HepG2 (cell line): ENCODE measurements at places on chromosomes 6 and 20. TPM values are rescaled to one million over a fixed set of nuclear protein-coding genes. Genes with fewer than 3 reads are reported as not detected.

The SMOC2 gene
- not detected in 2 replicates for total RNA-seq

- no peaks in the 10 kb centered on the region for H3K27me3 ChIP-seq
- no peaks in the 10 kb centered on the region; the same call in 2 of the 3 replicates for H3K36me3 ChIP-seq
- no peak overlapping the region; the same call in 1 of the 2 replicates for H3K4me3 ChIP-seq
- DNase-seq: no peak
These were observed 1.6 kb downstream of the SLC22A7 start for GRCh38 chr6:43299338-43300293.

DNA sequence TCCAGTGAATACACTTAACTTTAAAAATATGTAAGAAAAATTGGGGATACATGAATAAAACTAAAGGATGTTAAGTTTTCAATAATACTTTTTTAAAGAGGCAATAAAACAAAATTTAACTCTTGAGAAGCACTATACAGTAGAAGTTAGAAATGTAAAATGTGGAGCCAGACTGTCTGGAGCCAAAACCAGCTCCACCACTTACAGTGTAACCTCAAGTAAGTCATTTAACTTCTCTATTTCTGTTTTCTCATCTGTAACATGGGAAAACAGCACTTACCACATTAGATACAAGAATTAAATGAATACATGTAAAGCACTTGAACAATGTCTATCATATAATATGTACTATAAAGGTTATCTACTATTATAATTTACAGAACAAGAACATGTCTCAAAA lies 6.7 kb downstream of the ATG5 start:
- no peak overlapping the region for H3K4me3 ChIP-seq
- no peaks in the 10 kb centered on the region for H3K27me3 ChIP-seq
- no peak for DNase-seq
- peaks cover 7% of the 10 kb centered on the region for H3K36me3 ChIP-seq

DNA sequence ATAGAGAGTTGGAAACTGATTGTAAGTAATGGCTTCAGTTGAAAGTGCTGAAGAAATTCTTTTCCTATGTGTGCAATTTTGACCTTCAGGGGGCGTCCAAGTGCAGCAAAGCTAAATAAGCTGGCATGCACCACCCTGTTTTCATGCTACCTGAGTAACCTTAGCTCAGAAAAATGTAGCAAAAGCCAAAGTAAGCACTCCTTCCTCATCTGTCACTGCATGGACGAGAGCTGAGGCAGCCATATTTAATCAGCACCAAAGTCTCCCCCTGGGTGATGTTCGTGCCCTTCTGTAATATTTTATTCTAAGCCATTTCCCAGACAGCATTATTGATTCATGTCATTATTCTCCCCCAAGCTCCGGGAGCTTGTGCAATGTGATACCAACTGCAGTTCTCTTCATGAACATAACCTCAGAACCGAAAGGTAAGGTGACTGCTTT lies 123.1 kb downstream of the RPS12 start:
- H3K4me1 ChIP-seq: no peaks in the 10 kb centered on the region
- H3K4me3 ChIP-seq: no peak overlapping the region
- peak; percentile 62 for DNase-seq
- peaks cover 10% of the 10 kb centered on the region; the same call in 1 of the 3 replicates for H3K27me3 ChIP-seq
- H3K36me3 ChIP-seq: no peaks in the 10 kb centered on the region

DNA sequence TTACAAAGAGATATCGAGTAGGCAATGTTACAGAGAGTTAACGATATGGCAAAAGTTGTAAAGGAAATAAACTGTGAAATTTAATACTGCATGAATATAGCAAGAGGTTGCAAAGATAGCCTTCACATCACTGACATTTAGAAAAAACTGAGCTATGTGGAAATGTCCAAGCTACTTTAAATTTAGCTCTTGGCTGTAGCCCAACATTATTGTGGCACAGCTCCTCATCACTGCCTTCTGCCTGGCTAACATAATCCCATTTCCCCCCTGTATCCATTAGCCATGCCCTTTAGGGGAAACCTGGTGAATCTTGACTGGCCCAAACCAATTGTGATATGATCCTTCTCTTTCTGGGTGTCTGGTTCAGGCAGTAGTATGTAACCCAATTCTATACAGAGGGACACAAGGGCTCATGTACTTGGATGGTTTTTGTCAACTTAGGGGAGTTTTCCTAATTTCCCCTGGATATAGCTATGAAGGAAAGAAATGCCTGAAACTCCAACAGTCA lies 115.4 kb downstream of the PFDN4 start:
- no peak overlapping the region for H3K27ac ChIP-seq
- H3K4me3 ChIP-seq: no peak overlapping the region
- DNase-seq: no peak
- H3K36me3 ChIP-seq: no peaks in the 10 kb centered on the region
- H3K27me3 ChIP-seq: no peaks in the 10 kb centered on the region

DNA sequence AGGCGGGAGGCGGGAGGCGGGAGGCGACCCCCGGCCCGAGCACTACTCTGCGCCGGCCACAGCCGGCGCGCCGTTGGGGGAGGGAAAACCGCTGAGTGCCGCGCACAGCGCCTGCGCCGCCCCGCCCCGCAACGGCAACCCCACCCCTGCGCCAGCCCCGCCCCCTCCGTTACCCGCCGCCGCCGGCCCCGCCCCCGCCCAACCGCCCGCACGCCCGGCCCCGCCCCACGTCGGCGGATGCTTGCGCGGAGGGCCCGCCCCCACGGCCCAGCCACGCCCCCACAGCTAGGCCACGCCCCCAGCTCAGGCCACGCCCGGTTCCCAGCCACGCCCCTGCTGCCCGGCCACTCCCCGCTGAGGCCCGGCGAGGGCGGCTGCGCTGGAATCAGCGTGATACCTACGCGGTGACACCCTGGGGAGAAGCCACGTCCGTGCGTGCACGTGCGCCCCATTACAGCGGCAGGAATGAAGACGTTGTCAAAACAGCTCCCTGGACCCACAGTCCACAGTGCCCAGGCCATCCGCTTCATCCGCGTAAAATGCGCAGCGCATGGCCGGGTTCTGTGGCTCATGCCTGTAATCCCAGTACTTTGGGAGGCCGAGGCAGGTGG lies at the start of gene TCFL5:
Gene TCFL5 (minus strand): TSS at position 97 of the 611 bp plus-strand sequence. CDS start 152 bp downstream, outside the sequence.
- H3K4me1 ChIP-seq: peaks cover 44% of the 10 kb centered on the region
- H3K27me3 ChIP-seq: peaks cover 11% of the 10 kb centered on the region; the same call in 2 of the 3 replicates
- DNase-seq: peak; percentile 88
- peak within 1 kb of the TSS; percentile 20 for H3K27ac ChIP-seq
- peak within 1 kb of the TSS; percentile 83 for H3K4me3 ChIP-seq

DNA sequence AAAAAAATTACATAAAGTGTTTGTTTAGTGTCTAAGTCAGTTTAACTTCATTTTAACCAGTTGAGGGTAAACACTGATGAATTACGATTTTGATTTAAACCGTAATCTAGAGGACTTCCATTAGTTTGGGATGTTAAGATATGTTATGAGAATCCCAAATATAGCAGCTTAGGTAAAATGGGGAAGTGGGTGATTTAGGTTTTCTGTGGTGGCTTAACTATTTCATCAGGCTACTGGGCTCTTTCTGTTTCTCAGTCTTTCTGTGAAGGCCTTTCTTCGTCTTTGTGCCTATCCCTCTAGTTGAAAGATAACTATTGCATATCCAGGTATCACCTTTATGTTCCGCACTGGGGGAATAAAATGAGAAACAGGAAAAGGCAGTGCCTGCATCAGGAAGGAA lies 27.9 kb downstream of the CENPW start:
- H3K4me3 ChIP-seq: no peak overlapping the region
- H3K27ac ChIP-seq: no peak overlapping the region
- no peaks in the 10 kb centered on the region for H3K27me3 ChIP-seq
- DNase-seq: no peak
- no peaks in the 10 kb centered on the region for H3K36me3 ChIP-seq

GRCh38 chr6:154234019-154234772 lies 122.4 kb downstream of the IPCEF1 start:
- peaks cover 4% of the 10 kb centered on the region; the same call in 1 of the 3 replicates for H3K27me3 ChIP-seq
- no peak for DNase-seq
- no peak overlapping the region for H3K4me3 ChIP-seq
- no peaks in the 10 kb centered on the region for H3K4me1 ChIP-seq

GRCh38 chr20:43564993-43565757 lies 6.3 kb downstream of the SGK2 start:
- H3K27ac ChIP-seq: no peak overlapping the region
- H3K4me1 ChIP-seq: peaks cover 9% of the 10 kb centered on the region
- H3K4me3 ChIP-seq: no peak overlapping the region
- DNase-seq: no peak
- H3K36me3 ChIP-seq: no peaks in the 10 kb centered on the region; the same call in none of the 2 replicates
